Activated T-helper 9 cell treated with anti-CD3 and anti-CD28 coated beads, Interleukin-2, amount 50 U/mL, for 16 hours (primary cell): ENCODE measurements at places on chromosomes 2 and 18.

DNA sequence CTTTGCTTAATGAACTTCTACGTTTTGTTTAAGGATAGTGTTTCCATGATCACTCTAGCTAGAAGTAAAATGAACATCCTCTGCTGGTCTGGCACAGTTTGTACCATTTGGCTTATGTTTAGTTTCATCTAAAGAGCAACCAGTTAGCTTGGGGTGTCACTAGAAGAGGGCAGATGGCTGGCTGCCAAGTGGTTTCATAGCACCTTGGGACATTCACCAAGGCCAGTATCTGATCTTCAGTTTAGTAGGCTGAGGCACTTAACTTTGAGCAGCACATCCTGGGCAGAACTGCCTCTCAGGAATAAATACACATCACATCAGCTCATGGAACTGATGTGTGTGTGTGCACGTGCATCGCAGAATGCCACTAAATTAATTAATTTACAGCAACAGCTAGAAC lies 68.4 kb downstream of the NXPH2 start:
- no peak for DNase-seq

- no peak for DNase-seq
These were observed 11.1 kb downstream of the FASTKD1 start for GRCh38 chr2:169562519-169562918.

- no peak for DNase-seq
These were observed 7.3 kb downstream of the MAP4K3 start for GRCh38 chr2:39429746-39430145.

DNA sequence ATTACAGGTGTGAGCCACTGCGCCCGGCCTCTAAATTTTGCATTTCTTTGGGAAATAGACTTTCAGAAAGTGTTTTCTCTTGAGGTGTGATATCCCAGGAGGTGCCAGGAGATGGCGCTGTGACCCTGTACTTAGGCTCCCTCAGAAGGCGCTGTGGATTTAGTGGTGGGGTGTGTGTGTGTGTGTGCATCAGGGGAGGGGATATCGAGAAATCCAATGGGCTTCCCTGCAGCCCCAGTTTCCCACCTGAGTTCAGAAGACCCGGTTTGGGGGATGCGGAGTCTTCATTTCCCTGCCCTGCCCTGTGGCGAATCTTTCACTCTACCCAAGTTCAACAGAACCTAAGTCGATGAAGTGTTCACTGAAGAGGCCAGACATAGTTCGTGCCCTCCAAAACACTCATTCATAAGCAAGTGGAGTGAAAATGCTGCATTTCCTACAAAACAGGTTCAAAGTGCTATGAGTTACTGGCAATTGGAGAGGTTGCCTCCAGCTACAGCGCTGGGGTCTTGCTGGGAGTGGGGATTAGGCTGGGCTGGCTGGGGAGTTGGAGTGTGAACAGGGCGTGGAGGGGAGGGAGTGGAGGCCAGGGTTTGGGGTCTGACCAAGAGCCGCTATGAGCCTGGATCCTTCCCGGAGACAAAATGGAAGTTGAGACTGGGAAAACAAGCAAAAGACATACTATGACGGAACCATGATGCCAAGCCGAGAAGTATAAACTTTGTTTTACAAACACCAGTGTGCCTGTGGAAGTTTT lies 6.5 kb upstream of the WNT6 start:
- DNase-seq = peak; percentile 40

- no peak for DNase-seq
These were observed 25.3 kb upstream of the BZW1 start for GRCh38 chr2:200786423-200786822.

- DNase-seq = no peak
These were observed 188.9 kb downstream of the LTBP1 start for GRCh38 chr2:33135645-33136044.

DNA sequence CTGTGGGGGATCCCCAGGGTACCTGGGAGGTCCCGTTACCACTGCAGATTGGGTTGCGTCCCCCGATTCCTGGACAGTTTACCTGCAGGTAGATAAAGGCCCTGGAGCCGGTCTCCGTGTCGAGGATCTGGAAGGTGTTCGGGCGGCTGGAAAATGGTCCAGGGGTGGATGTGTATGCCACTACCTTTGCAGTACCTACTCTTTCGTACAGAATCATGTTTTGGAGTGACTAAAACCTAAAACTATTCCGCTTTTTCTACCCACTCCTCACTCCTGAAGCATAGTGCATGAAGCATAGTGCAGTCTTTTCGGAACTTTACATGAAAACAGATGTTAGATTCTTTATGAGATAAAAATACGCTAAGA lies 418 bp downstream of the WDR75 start:
- DNase-seq = no peak

DNA sequence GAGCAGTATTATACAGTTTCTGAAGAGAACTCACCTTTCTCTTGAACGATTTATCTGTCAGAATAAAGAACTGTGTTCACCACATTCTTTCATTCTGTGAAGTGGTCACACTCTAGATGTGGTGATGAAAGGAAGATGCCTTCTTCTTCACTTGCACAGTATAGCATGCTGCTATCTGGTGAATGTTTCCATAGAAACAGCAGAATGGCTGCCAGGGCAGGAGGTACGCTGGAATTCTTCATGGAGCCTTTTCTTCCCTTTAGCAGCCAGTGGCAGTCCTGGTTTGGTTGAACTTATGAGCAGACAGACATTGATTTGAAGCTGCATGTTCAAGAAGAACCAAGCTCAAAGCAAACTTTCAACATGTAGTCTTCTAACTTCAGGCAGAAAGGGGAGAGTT lies 1157.9 kb upstream of the LRRTM1 start:
- DNase-seq = no peak

DNA sequence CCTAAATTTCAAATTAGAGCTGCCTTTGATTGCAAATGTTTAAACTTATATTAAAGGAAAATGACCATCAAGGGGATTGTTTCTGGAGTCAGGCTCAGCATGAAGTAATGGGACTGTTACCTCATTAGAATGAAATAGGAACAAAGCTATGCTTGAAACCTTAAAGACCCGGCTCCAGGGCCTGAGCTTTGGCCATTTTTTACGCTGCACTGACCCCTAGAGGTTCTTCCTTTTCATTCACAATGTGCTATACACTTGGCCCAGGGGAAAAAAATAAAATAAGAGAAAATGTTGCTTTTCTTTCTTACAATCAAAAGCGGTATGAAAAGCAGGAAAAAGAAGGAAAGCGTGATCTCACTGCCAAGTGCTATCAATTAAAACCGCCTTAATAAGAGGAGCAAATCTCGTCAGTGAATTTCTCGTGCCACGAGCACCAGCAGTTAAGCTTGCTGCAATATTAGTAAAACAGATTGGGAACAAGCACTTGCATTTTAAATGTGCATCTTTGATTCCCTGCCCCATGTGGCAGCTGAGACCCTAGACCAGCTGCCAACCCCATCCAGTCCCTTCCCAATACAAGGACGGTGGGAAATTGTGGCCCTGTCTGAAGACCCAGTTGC lies 96.6 kb downstream of the MBD2 start:
- DNase-seq = no peak

DNA sequence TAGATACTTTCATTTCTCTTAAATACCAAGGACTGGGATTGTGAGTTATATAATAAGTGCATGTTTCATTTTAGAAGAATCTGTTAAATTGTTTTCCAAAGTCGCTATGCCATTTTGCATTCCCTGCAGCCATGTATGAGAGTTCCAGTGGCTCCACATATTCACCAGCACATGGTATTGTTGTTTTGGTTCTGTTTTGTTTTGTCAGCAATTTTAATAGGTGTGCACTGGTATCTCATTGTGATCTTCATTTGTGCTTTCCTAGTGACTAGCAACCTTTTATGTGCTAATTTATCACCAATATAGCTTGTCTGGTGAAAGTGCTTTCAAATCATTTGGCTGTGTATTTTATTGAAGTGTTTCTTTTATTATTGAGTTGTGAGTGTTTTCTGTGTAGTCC lies 278.9 kb downstream of the ZNF516 start:
- DNase-seq = no peak

- no peak for DNase-seq
These were observed 1647.1 kb downstream of the SUCLG1 start for GRCh38 chr2:82811946-82812345.
